Cerebellum (tissue), 4 donors: ENCODE measurements at places on chromosomes 7 and 10. TPM values are rescaled to one million over a fixed set of nuclear protein-coding genes. Genes with fewer than 3 reads are reported as not detected.

The MSMB gene
- not detected for total RNA-seq

The RET gene
- 4.4 TPM for total RNA-seq

The ADGRA1 gene
- total RNA-seq = 3.4 TPM

The NRCAM gene
- total RNA-seq = 194 TPM

The KIAA1549 gene
- 29.0 TPM for total RNA-seq
